Keratinocyte (primary cell): ENCODE measurements at places on chromosomes 3 and 15.

DNA sequence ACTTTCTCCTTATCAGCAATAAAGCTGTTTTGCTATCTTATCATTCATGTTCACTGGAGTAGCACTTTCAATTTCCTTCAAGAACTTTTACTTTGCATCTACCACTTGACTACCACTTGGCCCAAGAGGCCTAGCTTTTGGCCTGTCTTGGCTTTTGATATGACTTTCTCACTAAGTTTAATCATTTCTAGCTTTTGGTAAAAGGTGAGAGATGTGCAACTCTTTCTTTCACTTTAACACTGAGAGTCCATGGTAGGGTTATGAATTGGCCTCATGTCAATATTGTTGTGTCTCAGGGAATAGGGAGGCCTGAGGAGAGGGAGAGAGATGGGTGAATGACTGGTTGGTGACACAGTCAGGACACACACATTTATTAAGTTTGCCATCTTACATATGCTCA lies 31.0 kb upstream of the FAM3D start:
- no peak for DNase-seq

GRCh38 chr3:188232656-188233055 lies 78.7 kb downstream of the LPP start:
- DNase-seq = no peak

- no peak for DNase-seq
Measured at GRCh38 chr15:37599156-37599555, 335.3 kb upstream of the TMCO5A start.

DNA sequence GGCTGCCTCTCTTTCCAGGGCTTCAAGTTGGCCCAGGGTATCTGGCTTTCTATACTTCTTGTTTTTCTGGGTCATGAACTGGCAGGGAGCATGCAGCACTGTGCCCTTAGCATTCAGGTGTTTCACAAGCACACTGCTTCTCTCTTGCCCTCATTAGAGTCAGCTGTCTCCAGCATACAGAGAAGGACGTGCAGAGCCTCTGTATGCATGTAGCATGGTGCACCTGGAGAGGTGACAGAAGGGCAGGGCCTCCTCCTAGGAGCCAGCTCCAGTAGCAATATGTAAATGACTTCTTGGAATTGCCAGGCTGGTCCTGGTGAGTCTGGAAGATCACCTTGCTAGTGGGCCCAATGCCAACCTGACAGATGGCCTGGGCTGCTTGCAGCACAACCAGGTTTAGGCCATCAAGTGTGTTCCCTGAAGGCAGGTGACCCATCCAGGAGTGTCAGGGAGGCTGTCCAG lies 44.8 kb upstream of the ATP2C1 start:
- DNase-seq = no peak
